Naive thymus-derived CD4-positive, alpha-beta T cell (primary cell): ENCODE measurements at places on chromosomes 2 and 18. TPM values are rescaled to one million over a fixed set of nuclear protein-coding genes. Genes with fewer than 3 reads are reported as not detected.

GRCh38 chr2:197108758-197109157 is 182.3 kb upstream of the PGAP1 start:
- DNase-seq = no peak
- no peaks in the 10 kb centered on the region for H3K27me3 ChIP-seq
- no peak overlapping the region for H3K4me3 ChIP-seq
- H3K27ac ChIP-seq = no peak overlapping the region
- peaks cover 4% of the 10 kb centered on the region for H3K4me1 ChIP-seq

DNA sequence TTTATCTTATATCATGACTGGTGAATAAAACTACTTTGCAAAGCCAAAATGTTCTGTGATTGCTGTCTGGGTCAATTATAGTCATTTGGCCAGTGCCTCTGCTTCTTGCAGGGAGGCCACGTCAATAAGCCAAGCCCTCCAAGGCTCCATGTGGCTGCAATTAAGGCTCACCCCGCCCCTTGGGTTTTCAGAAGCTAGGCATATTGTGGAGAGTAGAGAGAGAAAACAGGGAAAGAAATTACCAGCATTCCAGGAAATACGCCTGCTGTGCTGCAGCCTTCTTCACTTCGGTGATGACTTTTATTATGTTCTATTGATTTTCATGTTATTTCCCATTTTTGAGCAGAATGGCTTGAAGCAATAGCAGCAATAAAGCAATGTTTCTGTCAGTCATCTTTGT is 319.7 kb downstream of the SOX11 start:
- H3K27me3 ChIP-seq = no peaks in the 10 kb centered on the region
- H3K36me3 ChIP-seq = no peaks in the 10 kb centered on the region
- no peaks in the 10 kb centered on the region for H3K4me1 ChIP-seq
- no peak overlapping the region for H3K27ac ChIP-seq
- no peak overlapping the region for H3K4me3 ChIP-seq
- DNase-seq = no peak

GRCh38 chr2:120934574-120935338 is 199.1 kb downstream of the GLI2 start:
- no peak overlapping the region for H3K4me3 ChIP-seq
- no peak overlapping the region for H3K27ac ChIP-seq
- H3K4me1 ChIP-seq = no peaks in the 10 kb centered on the region
- no peaks in the 10 kb centered on the region for H3K36me3 ChIP-seq
- no peaks in the 10 kb centered on the region for H3K27me3 ChIP-seq
- no peak for DNase-seq

DNA sequence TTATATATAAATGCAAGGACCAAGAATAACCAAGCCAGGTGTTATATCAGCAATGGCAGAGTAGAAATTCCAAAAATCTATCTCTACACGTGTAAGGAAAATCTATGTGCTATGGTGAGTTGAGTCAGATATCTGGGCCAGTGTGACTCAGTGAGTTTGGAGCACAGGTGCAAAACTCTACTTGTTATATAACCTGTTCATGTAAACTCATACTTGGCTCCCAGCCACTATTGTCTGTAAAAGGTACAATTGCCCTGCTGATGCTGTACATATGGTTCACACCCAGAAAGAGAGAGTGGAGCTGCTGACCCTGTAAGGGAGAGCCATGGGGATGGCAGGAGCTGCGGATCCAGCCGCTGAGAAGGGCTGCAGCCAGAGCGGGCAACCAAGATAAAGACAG is 112.0 kb downstream of the TRABD2A start:
- H3K4me3 ChIP-seq = no peak overlapping the region
- H3K36me3 ChIP-seq = no peaks in the 10 kb centered on the region
- no peaks in the 10 kb centered on the region for H3K4me1 ChIP-seq
- no peaks in the 10 kb centered on the region for H3K27me3 ChIP-seq
- DNase-seq = no peak

- H3K36me3 ChIP-seq = no peaks in the 10 kb centered on the region
- DNase-seq = no peak
These were observed 7.8 kb downstream of the TIA1 start for GRCh38 chr2:70240599-70240998.

ABHD3 gene
- 39.6 TPM for total RNA-seq

TGOLN2 gene
- total RNA-seq = 200 TPM
